Panc1 (cell line): ENCODE measurements at places on chromosomes 3 and 15. TPM values are rescaled to one million over a fixed set of nuclear protein-coding genes. Genes with fewer than 3 reads are reported as not detected.

- no peak for DNase-seq
Measured at GRCh38 chr3:152650177-152650576, 184.8 kb upstream of the P2RY1 start.

Gene SOX2
- total RNA-seq: 0.39 TPM

GRCh38 chr3:141663993-141664392 is 74.1 kb upstream of the RNF7 start:
- no peak for DNase-seq

- DNase-seq: no peak
Measured at GRCh38 chr3:89145995-89146394, 38.6 kb downstream of the EPHA3 start.

Gene C3orf85
- total RNA-seq: not detected
